Smooth muscle cell of the coronary artery (primary cell): ENCODE measurements at places on chromosomes 6 and 20. TPM values are rescaled to one million over a fixed set of nuclear protein-coding genes. Genes with fewer than 3 reads are reported as not detected.

Gene HLA-DRA
- 0.82 TPM in 1 of 2 replicates, not detected in the other for total RNA-seq

Gene CYB5R4
- 2.1 and 2.7 TPM in 2 replicates for total RNA-seq

Gene BPIFB4
- total RNA-seq, result 0.23 TPM in 1 of 2 replicates, not detected in the other

Gene ITPA
- total RNA-seq, result 9.9 and 30.8 TPM in 2 replicates

Gene ENPP3
- not detected in 2 replicates for total RNA-seq

Gene ZNF334
- total RNA-seq, result 1.2 and 1.3 TPM in 2 replicates

Gene ADAT2
- total RNA-seq, result 2.0 and 2.6 TPM in 2 replicates

Gene C6orf132
- total RNA-seq, result 0.12 and 0.75 TPM in 2 replicates

Gene GRM1
- total RNA-seq, result under 0.01 TPM in 2 replicates

Gene CALHM4
- not detected in 2 replicates for total RNA-seq

Gene CNKSR3
- total RNA-seq, result 3.5 and 5.0 TPM in 2 replicates

Gene DEFB116
- total RNA-seq, result not detected in 2 replicates

Gene CST2
- not detected in 2 replicates for total RNA-seq

Gene SLA2
- not detected in 2 replicates for total RNA-seq

Gene SLC35B2
- total RNA-seq, result 38.3 and 79.5 TPM in 2 replicates

Gene TCF21
- 3.5 and 9.9 TPM in 2 replicates for total RNA-seq

Gene EPHA7
- under 0.01 and 0.75 TPM in 2 replicates for total RNA-seq

Gene BPIFA1
- not detected in 2 replicates for total RNA-seq

Gene PNPLA1
- total RNA-seq, result 0.15 TPM in 1 of 2 replicates, not detected in the other

Gene SEL1L2
- 0.23 TPM in 1 of 2 replicates, not detected in the other for total RNA-seq

Gene VGLL2
- total RNA-seq, result not detected in 2 replicates

Gene ALDH5A1
- 0.82 and 1.7 TPM in 2 replicates for total RNA-seq

Gene CCR6
- under 0.01 TPM in 1 of 2 replicates, not detected in the other for total RNA-seq

Gene SNAP25
- total RNA-seq, result not detected in 2 replicates

Gene HLA-DQA1
- not detected in 2 replicates for total RNA-seq

Gene ALDH8A1
- 0.15 and 0.35 TPM in 2 replicates for total RNA-seq

Gene MACROD2
- total RNA-seq, result 0.38 and 4.0 TPM in 2 replicates

Gene HRH3
- total RNA-seq, result not detected in 2 replicates

Gene TUBB2B
- 4.1 and 6.3 TPM in 2 replicates for total RNA-seq

Gene CDH22
- not detected in 2 replicates for total RNA-seq

Gene MRAP2
- 1.7 and 6.3 TPM in 2 replicates for total RNA-seq

Gene BTBD3
- total RNA-seq, result 9.1 and 13.0 TPM in 2 replicates

Gene HLA-DQB2
- not detected in 2 replicates for total RNA-seq
